Calu3 (cell line): ENCODE measurements at places on chromosomes 16 and 17.

GRCh38 chr17:61410141-61411010 lies 10.7 kb downstream of the TBX2 start:
- no peak overlapping the region for H3K27ac ChIP-seq
- no peaks in the 10 kb centered on the region for H3K4me1 ChIP-seq
- H3K36me3 ChIP-seq, result peaks cover 11% of the 10 kb centered on the region
- no peaks in the 10 kb centered on the region for H3K27me3 ChIP-seq

DNA sequence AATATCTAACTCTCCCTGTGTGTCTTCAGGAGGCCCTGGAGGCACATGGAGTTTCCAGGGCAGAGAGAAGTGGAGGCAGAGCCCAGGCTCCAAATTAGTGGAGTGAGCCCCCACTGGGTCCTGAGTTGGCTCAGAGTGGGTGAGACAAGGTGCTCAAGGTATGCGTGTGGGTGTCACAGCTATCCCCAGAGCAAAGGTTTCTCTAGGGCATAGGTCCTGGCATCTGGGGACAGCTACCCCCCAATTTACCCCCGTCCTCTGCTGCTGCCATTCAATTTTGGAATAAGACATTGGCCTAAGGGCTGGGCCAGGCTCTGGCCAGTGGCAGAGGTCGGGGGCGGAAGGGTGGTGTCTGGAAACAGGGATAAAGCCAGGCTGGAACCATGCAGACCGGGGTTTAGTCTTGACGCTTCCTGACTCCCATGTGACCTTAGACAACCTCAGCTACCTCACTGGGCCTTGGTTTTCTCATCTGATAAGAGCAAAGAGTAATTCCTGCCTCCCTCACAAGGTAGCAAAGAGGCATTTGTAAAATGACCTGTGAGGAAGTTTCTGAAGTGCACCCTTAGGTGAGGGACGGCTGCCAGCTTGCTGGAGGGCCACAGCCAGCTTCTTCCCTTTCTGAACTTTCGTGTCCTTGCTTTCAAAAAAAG lies 78.2 kb upstream of the TMEM97 start:
- no peak overlapping the region for H3K27ac ChIP-seq
- no peaks in the 10 kb centered on the region for H3K36me3 ChIP-seq
- H3K4me1 ChIP-seq, result peaks cover 8% of the 10 kb centered on the region
- DNase-seq, result no peak
- no peak overlapping the region for H3K4me3 ChIP-seq
- peaks cover 7% of the 10 kb centered on the region for H3K27me3 ChIP-seq

GRCh38 chr16:85991856-85992255 lies 92.9 kb downstream of the IRF8 start:
- peaks cover 73% of the 10 kb centered on the region for H3K27me3 ChIP-seq
- no peak overlapping the region for H3K27ac ChIP-seq
- no peak for DNase-seq
- H3K36me3 ChIP-seq, result no peaks in the 10 kb centered on the region
- H3K4me3 ChIP-seq, result no peak overlapping the region

- no peak overlapping the region for H3K27ac ChIP-seq
- H3K4me3 ChIP-seq, result no peak overlapping the region
- H3K4me1 ChIP-seq, result no peaks in the 10 kb centered on the region
- no peak for DNase-seq
- peaks cover 48% of the 10 kb centered on the region for H3K27me3 ChIP-seq
- no peaks in the 10 kb centered on the region for H3K36me3 ChIP-seq
These were observed 47.1 kb upstream of the PIK3R6 start for GRCh38 chr17:8914554-8914953.

- no peaks in the 10 kb centered on the region for H3K4me1 ChIP-seq
- peak; percentile 31 for DNase-seq
- H3K27ac ChIP-seq, result no peak overlapping the region
- H3K36me3 ChIP-seq, result no peaks in the 10 kb centered on the region
These were observed 4.4 kb downstream of the TPSAB1 start for GRCh38 chr16:1244881-1245280.

- H3K27ac ChIP-seq, result no peak overlapping the region
- H3K27me3 ChIP-seq, result no peaks in the 10 kb centered on the region
- no peaks in the 10 kb centered on the region for H3K36me3 ChIP-seq
- no peak overlapping the region for H3K4me3 ChIP-seq
- H3K4me1 ChIP-seq, result peaks cover 19% of the 10 kb centered on the region
- DNase-seq, result no peak
These were observed 9.4 kb upstream of the CEP20 start for GRCh38 chr16:15897834-15898254.

- no peaks in the 10 kb centered on the region for H3K27me3 ChIP-seq
- H3K4me1 ChIP-seq, result peaks cover 15% of the 10 kb centered on the region
These were observed 19.9 kb downstream of the C17orf100 start for GRCh38 chr17:6671431-6671830.

DNA sequence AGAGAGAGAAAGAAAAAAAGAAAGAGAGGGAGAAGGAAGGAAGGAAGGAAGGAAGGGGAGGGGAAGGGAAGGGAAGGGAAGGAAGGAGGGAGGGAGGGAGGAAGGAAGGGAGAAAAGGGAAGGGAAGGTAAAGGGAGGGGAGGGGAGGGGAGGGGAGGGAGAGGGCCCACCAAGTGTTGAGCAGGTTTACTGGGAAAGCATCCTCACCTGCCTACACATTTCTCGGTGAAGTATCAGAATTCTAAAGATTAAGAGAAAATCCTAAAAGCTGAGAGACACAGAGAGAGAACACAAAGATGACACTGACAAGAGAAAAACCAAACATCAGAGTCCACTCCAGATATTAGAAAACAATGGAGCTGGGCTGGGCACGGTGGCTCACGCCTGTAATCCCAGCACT lies 12.3 kb upstream of the CMTM3 start:
- H3K27ac ChIP-seq, result no peak overlapping the region
- DNase-seq, result no peak
- no peak overlapping the region for H3K4me3 ChIP-seq
- peaks cover 4% of the 10 kb centered on the region for H3K36me3 ChIP-seq
